ENCODE measurements at places on chromosomes 12 and 14. TPM values are rescaled to one million over a fixed set of nuclear protein-coding genes. Genes with fewer than 3 reads are reported as not detected.
A peak's percentile ranks its signal among the peaks of the same experiment; 100 is the strongest.

The LTBP2 gene
- 11.9 TPM for total RNA-seq

GRCh38 chr12:70177631-70178030 is 65.6 kb upstream of the CNOT2 start:
- no peak for DNase-seq

The PPP1CC gene
- total RNA-seq = 175 TPM

DNA sequence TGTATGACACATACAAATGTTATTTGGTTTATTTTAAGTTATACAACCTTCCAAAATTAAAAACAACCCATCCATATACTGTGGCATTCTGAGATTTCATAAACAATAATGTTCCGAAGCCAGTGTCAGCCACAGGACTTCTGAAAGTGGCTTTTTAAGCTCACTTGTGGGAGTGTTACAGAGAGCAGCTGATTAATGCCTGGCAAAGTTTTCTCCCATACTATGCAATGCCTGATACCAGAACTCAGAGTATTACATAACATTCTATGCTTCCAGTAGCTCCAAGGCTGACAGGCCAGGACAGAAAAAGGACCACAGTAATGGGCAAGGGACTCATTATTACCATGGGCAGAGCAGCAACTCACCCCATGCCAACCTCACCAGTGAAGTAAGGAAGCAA is 29.3 kb downstream of the NELL2 start:
- DNase-seq = no peak

DNA sequence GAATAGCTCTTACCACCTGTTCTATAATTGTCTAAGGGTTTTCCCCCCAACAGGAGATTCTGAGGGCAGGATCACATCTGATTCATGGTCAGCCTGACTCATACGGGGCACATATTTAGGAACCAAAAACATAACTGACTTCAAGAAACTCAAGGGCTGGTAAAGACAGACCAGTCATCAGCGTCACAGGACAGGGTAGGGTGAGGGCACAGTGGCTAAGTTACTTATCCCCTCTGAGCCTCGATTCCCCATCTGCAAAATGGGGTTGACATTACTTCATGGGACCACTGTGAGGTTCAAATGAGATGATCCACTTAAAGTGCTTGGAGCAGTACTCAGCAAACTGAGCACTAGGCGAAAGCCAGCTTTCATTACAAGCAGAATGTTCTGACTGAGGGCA is 606 bp downstream of the CINP start:
- DNase-seq = no peak

The CLEC2B gene
- total RNA-seq = 3.7 TPM

The ANGEL1 gene
- total RNA-seq = 8.7 TPM

The GPR135 gene
- 1.4 TPM for total RNA-seq

DNA sequence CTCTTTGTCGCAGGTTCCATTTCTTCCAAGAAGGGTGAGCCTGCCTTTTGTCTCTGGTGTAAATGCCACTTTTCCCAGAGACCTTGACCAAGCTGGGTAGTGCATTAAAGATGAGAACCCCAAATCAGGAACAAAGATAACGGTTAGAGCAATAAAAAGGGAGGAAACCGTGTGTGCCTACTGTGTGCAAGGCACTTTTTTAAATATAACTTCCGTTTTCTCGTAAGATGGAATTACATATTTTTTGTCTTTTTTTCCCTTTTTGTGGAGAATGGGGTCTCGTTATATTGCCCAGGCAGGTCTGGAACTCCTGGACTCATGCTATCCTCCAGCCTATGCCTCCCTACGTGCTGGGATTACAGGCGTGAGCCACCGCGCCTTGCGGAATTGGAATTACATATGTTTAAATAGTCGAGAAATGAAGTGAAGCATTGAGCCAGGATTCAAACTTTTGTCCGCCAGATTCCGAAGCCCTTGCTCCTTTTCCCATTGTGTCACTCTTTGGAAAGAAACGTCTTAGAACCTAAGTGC is 506 bp upstream of the NABP2 start:
- DNase-seq = no peak

The RNASE1 gene
- total RNA-seq = 317 TPM

DNA sequence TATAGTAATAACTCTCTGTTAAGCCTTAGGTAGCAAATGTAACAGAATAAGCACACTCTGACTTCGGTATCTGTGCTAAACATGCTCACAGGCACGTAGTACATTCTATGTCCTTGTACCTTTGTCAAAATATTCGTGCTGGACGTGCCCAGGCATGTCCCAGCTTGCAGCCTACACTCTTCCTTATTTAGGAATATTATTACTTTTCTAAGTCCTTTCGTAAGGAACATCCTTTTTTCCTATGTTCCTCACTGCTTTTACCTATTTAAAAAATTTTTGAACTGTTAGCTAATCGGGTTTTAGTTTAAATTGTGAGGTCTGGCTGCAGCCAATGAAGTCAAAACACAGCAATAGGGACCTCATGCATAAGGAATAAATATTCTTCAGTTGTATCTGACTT is 24.1 kb upstream of the UBC start:
- DNase-seq = no peak

- DNase-seq = no peak
Observed at GRCh38 chr14:67191768-67192290, 2.6 kb downstream of the GARIN2 start.

The ACSS3 gene
- 25.8 TPM for total RNA-seq

GRCh38 chr12:46808317-46808716 is 17.5 kb downstream of the SLC38A4 start:
- DNase-seq = no peak

The FAM181A gene
- total RNA-seq = not detected

DNA sequence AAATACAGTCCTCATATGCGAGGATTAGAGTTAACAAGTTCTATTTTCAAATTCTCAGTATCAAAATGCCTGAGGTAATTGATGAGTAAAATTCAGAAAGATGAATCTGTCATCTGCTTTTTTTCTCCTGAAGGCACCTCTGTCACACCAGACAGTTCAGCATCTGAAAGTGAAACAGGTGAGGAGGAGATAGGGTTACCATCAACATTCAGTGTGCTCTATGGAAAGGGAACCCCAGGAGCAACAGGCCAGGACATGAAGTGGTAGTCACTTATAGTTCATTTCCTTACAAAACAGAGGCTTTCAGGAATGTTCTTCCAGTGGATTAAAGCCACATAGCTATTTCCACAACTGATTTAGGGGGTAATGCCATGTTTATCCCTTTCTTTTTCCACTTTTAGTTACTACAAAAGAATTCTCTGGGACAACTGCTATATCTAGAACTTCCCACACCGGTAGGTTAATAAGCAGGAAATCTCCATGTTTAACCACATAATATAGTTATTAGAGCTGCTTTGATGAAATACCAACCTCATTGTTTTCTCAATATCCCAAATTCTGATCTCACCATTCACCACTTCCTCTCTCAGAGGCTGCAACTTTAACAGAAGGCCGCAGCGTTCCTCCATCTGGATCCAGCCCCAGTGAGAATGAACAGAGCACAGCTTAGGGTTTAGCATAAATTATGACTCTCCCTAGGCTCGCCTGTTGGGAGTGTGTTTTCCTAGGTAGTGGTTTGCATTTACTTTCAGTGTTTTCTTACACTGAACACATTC is 177.0 kb upstream of the CNTN1 start:
- DNase-seq = no peak

DNA sequence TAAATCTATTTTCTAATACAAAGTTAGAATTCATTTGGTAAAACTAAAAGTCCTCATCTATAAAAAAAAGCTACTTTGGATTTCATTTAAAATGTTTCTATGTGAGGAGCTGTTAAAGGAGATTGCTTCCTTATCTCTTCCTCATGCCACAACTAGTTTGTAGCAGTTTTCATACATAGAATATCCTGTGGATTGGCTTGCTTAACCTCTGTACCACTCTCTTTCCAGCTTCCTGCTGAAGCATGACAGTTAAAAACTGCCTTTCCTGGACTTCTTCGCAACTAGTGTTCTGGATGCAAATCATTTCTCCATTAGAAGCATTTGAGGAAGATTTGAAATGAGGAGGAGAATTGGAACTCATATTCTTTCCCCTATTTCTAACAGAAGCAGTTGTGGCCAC is 49.6 kb downstream of the ST8SIA1 start:
- no peak for DNase-seq

GRCh38 chr12:122449317-122449716 is 26.8 kb upstream of the CLIP1 start:
- DNase-seq = no peak

The MYF6 gene
- not detected for total RNA-seq

DNA sequence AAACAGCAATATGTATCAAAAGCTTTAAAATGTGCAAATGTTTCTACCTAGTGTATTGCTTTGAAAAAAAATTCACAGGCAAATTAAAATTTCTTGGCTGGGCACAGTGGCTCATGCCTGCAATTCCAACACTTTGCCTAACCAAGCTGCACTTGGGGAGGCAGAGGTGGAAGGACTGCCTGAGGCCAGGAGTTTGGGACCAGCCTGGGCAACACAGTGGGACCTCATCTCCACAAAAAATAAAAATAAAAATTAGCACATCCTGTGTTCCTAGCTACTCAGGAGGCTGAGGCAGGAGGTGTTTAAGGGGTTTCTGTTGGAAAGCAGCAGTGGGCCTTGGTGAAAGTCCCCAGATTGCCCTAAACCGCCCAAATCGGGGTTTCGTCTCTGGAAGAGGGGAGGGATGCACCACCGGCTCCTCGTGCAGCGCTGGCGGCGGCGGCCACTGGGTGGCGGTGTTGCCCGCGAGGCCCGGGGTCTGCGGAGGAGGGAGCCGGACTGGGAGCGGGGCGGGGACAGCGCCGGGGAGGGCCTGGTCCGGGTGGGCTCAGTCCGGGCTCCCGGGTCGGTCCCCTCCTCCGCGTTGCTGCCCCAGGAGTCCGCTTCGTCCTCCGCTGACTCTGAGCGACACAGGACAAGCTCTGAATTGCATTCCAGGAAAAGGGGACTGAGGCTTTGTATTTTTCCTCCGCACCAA is 265.6 kb downstream of the AACS start:
- DNase-seq = peak; percentile 76

Data from Right ventricle myocardium superior (tissue), 1 donor.